ENCODE measurements at places on chromosomes 11 and 22.

GRCh38 chr11:110431051-110431672 is 1.4 kb downstream of the FDX1 start:
- no peak for DNase-seq

- no peak for DNase-seq
Observed at GRCh38 chr11:68116974-68117373, 4.2 kb downstream of the CHKA start.

DNA sequence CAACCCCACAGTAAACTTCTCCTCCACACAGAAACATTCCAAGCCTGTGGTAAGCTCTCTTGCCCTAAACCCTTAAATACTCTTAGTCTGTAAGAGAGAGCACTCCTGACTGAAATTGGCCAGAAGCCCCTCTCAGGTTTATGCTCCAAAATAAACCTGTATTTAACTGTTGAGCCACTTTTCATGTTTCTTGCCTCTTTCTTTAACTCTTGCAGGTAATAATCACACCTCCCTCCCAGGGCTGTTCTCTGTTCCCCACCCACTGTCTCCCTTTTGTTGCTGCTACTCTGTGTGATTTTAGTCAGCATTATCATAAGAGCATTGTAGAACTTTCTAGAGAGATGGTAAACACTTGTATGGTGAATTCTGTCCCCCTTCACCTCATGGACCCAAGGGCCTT is 2.1 kb upstream of the IFT27 start:
- DNase-seq = no peak

DNA sequence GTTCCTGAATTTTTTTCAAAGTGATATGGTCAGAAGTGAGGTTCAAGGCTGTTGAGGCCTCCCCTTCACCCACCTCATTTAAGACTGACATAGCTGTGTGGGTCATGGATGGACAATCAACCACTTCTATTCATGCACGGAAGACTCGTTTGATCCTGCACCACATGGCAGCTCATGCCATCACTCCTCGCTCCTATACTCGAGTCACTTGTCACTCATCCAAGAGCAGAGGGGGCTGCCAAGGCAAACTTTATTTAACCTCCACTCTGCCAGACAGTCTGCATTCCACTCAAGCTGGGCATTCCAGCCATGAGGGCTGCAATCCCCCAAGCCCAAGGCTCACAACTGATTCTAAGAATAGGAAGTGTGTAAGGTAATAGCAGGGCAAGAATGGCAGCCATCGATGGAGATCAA is 34.1 kb downstream of the SNX19 start:
- no peak for DNase-seq

- no peak for DNase-seq
Observed at GRCh38 chr11:1586699-1587098, 1.6 kb upstream of the KRTAP5-1 start.

- no peak for DNase-seq
Observed at GRCh38 chr11:78244546-78245255, 56.0 kb downstream of the USP35 start.

DNA sequence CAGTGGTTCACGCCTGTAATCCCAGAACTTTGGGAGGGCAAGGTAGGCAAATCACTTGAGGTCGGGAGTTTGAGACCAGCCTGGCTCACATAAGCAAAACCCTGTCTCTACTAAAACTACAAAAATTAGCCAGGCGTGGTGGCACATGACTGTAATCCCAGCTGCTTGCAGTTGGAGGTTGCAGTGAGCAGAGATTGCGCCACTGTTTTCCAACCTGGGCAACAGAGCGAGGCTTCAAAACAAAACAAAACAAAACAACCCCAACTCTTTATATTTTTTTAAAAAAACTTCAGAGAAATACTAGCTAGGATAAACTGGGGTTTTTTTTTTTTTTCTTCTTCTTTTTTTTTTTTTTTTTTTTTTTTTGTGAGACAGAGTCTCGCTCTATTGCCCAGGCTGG is 31.8 kb upstream of the RAPSN start:
- DNase-seq = no peak

- DNase-seq = no peak
Observed at GRCh38 chr22:32534252-32535235, 59.9 kb downstream of the FBXO7 start.

DNA sequence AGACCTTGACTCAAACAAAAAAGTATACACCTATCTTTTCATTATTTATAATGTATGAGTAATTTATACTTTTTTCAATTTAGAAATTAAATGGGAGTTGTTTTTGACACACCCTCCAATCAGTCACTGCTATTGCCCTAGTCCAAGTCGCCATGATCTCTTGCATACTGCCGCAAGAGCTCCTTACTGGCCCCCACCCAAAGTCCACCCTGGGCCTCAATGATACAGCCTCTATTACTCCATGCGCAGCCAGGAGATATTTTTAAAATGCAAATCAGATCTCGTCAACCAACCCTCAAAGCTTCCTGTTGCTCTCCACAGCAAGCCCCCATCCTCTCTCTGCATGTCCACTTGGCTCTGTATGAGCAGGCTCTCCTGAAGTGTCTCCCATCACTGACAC is 12.8 kb upstream of the LMO1 start:
- no peak for DNase-seq

DNA sequence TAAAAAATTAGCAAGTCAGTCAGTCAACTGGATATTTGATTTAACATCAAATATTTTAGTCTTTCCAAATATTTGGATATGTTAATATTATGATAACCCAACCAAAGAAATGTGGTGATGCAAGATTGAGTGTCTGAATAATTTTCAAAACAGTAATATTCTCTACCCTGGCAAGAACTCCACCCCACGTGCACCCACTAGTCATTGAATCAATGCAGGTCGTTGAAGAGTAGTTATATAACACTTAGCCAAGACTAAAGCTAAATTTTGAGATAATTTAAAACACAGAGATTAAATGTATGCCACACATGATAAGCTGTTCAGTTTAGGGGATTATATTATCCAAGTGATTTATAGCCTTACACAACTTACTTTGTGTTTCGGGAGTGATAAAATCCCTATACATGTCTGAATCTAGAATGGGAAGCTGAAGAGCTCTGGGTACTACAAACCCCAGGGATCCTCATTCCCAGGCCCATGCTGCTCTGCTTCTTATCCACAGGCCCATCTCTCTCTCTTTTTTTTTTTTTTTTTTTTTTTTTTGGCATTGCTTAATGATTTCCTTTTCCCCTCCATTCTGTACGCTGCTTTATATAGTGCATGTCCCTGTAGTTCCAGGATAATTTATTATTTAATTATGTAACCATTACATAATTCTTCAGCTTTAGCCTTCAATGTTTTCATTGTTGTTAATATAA is 392.9 kb downstream of the NTM start:
- no peak for DNase-seq

DNA sequence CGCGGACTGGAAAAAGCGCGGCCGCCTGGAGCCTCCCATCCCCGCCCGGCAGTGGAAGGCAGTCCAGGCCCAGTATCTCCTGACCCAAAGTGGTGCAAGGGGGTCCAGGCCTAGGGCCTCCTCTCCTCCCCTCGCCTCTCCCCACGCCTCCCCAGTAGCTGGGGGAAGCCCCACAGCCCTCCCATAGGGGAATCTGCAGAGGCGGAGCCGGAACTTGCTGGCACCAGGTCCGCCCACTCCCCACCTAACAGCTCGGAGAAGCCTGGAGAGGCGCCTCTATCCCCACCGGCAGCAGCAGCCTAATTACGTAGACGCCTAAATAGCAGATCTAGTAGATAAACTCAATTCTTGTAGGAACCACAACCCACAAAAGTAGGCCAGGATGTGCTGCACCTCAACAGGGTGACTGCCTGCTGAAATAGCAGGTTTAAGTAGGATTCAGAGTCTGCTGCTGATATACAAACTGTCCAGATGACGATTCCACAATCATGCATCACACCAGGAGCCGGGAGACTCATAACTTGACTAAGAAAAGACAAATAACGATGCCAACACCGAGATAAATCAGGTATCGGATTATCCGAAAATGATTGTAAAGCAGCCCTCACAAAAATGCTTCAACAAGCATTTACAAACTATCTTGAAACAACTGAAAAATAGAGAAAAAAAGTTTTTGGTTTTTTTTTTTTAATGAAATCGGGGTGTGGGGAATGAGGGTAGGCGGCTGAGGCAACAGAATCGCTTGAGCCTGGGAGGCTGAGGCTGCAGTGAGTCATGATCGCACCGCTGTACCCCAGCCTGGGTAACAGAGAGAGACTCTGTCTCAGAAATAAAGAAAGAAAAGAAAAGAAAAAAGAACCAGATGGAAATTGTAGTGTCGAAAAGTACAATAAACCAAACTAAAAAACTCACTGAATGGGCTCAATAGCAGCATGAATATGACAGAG is 11.4 kb upstream of the BRD1 start:
- no peak for DNase-seq

DNA sequence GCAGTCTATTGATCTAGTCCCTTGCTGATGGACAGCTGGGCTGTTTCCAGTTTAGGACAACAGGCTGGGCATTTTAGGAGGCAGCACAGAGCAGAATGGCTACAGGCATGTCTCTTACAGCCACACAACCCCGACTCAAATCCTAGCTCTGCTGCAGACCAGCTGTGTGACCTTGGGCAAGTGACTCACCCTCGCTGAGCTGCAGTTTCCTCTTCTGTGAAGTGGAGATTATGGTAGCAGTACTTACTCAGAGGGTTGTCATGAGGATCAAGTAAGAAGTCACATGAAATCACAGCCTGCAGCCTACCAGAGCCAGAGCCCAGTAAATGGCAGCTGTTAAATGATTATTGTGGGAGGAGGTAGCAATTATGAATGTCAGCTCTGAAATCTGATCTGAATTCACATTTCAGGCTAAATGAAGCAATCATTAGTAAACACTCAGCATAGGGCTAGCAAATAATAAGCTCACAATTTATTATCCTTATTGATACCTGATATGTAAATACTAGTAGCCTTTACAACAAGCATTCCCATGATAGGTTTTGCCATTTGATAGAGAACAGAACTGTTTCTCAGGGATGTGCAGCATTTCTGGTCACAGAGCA is 58.9 kb downstream of the MYEOV start:
- DNase-seq = no peak

DNA sequence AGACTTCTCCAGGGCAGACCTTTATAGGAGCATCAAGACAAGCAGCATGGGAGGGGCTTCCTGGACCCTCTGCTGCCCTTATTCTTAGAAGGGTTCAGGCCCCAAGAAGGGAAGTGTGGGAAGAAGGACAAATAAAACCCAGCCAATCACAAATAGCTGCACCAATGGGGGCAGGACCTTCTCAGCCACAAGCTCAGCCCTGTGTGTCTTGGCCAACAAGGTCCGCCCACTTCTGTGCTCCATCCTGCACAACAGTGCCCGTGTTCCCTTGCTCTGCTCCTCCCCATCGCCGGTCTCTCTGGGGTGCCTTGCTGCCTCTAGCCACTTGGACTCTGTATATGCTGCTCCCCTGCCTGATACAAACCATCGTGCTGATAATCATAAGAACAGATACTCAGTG is 86.1 kb downstream of the NAT10 start:
- no peak for DNase-seq

DNA sequence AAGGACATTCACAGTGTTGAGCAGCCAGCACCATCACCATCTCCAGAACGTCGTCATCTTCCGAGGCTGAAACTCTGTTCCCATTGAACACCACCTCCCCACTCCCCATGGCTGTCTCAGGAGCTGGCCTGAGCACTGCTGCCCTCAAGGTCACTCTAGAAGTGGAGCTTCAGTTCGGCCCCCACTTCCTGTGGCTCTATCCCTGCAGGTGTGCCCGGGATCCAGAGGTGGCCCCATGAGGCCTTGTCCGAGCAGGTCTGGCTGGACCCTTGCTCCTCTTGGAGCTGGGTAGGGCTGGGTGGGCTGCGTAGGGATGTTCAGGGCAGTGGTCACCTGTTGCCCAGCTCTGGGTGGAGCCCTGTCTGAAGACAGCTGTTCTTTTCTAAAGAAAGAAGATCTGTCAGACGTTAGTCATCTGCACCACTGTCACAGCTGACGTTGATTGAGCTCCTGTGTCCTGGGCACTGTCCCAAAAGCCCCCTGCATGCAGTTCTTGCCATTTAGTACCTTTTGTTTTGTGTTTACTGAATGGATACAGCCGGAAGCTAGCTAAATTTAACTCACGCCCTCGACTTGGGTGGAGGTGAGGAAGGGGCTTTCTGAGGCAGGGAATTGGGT is 75.5 kb upstream of the CLDN5 start:
- no peak for DNase-seq

DNA sequence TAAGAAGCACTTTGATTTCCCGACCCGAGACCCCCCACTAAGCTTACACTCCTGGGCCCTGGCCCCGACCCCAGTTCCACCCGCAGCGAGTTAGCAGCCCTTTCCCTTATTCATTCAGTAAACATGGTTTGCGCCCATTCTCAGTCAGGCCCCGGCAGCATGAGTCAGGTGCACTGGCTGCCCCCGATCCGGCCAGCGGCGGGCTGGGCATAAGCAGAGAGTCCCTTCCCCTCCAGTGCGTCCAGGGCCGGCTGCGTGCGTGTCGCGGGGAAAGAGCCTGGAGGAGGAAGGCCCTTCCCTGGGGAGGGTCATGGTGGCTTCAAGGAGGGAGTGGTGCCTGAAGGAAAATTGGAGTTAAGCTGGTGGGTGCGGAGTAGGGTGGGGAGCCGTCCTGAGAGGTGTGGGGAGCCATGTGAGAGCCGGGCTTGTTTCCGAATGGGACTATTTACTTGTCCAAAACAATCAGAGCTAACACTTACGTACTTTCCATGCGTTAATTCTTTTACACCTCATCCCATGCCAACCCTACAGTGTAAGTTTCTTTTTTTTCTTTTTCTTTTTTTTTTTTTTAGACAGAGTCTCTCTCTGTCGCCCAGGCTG is 657 bp downstream of the IGHMBP2 start:
- DNase-seq = no peak

GRCh38 chr11:66450560-66450959 is 11.9 kb upstream of the MRPL11 start:
- DNase-seq = no peak

GRCh38 chr22:37459206-37459605 is 27.0 kb downstream of the MFNG start:
- DNase-seq = no peak

All from caudate nucleus (tissue), 63 donors.